Amygdala (tissue), 56 donors: ENCODE measurements at places on chromosomes 11 and 22.
A peak's percentile ranks its signal among the peaks of the same experiment; 100 is the strongest.

DNA sequence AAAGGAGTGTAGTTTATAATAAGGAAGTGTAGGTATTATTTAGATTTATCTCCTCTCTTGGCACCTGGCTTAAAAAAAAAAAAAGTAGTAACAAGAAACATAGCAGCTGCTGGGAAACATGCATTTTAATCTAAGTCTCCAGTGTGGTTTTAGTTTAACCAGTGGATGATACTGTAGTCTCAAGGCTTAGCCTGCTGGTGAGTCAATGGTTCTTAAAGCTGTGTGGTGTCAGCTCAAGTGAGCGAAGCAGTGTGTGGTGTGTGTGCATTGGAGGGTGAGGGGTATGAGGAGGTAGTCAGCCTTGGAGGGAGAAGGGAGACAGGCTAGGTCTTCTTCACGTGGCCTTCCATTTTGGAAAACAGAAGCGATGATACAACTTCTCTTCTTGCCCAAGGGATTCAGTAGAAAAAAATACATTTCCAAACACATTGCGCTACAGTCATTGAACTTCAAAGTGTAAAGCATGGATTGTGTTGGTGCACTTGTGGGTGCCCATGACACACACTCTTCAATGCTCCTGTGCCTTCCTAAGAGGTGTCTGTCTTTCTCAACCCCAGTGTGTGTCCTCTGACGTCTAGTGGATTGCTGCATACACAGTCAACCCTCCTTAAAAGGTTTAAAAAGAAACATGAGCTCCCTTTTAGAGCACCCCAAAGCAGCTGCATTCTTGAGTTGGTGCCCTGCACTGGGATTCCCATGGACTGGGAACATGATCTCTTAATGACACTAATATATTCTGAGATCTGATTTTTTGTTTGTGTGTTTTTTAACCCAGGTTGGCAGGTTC, 40.1 kb downstream of the ZBTB16 start:
- no peak for DNase-seq

DNA sequence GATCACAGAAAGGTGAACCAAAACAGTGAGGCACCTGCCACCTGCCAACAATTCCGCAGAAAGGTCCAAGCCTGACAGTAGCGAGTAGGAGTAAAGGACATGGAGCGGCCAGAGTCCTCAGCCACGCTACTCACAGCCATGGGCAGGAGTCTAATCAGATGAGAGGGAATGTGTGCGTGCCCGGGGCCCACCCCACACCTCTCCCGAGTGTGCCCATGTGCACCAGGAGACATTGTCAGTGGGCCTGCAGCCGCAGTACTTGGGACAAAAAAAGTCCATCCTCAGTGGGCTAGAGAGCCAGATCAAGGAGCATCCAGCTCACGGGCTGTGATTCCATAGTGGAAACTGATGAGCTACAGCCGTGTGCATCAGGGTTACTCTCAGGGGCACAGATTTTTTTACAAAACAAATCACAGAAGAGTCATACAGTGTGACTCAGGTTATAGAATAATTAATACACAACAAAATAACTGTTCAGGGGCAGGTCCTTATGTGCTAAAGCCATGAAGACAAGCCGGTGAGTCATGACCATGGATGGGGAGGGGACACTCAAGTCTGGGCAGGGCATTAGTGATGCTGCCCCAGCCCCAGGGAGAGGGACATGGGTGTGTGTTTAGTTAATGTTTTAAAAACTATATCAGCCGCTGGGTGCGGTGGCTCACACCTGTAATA, 12.0 kb downstream of the SART1 start:
- no peak for DNase-seq

GRCh38 chr22:48096411-48096810, 1334.0 kb downstream of the TBC1D22A start:
- no peak for DNase-seq

DNA sequence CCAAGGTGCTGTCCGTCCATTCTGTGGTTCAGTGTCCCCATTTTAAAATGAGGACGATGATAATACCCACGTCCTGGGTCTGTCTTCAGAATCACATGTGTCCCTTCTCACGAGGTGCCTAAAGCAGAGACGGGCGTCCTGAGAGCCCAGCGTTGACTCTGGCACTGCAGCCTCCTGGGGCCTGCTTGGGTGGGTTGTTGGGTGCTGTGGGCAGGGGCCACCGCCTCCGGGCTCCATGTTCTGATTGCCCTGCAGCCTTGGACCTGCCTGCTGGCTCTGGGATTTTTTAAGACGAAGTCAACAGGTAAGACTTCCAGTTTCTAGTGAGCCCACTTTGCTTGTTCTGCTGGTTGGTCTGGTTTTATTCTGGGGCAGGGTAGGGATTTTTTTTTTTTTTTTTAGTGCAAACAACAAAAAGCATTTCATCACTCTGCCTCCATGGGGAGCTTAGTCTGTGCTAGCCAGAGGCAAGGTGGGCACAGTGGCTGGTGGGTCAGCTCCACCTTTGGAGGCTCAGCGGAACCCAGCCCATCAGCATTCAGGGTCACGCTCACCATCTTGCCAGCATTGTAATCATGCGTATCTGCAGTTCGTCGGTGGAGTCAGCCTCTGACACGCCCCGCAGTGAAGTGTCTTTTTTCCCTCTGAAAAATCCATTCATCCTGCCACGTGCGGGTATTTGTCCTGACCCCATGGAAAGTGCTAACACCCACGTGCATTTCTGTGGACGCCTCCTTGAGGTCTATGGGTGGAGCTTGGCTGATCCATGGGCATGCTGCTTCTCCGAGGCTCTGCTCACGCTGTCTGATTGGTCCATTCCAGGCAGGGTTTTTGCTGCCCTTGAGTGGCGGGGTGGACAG, 28.3 kb downstream of the NADSYN1 start:
- DNase-seq, result no peak

GRCh38 chr11:89484896-89485295, 6.3 kb downstream of the NOX4 start:
- DNase-seq, result no peak

DNA sequence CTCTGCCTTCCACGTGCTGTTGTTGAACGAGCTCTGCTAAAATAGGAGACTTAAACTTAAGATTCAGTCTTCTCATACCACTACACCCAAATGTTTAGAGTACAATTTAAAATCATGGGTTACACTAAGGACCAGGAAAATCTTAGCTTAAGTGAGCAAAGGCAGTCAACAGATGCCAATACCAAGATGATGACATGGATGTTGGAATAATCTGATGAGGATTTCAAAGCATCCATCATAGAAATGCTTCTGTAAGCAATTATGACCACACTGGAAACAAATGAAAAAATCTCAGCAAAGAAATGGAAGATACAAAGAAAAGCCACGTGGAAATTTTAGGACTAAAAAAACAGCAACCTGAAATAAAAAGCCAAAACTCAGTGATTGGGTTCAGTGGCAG, 109.8 kb downstream of the ATXN10 start:
- no peak for DNase-seq

DNA sequence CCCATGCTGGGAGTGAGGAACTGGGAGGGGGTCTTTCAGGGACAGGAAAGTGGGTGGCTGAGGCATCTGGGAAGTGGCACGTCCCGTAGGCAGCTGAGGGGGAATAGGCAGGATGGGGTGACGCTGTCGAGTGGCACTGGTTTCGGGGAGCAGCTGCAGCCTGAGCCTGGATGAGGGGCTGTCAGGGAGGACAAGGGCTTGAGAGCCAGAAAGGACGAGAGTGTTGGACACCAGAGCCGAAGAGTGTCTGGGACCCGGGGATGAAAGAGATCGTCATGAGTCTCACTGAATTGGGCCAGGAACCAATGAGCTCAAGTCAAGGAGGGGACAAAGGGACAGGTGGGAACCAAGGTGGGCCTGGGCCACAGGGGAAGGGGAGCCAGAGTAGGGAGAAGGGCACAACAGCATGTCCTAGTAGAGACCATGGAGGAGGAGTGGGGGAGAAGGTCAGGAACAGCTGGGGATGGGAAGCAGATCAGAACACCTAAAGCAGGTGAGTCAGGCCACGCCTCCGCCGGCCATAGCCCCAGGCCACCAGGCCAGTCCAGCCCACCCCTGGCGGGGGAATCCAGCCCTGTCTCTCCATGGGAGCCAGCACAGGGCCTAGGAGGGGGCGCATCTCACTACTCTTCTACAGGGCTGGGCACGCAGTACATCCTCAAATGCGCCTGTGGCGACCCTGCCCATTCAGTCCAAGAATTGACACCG, 4.2 kb downstream of the RAB3IL1 start:
- no peak for DNase-seq

DNA sequence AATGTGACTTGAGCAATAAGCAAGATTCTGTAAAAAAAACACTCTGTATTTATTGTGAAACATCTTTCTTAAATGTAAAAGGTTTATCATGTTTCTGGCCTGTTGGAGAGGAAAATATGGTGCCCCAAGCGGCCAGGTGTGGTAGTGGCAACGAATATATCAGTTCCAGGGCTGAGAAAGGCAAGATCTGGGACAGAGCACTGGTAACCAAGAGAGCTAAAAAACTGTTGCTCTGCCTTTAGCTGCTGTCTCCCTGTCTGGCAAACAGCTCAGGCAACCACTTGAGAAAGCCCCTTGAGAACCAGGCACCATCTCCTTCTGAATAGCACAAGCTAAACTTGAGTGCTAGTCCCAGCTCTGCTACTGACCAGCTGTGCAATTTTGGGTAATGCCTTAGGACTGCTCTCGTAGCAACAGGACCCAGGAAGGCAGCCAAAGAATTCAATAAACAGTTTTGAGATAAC, 129.9 kb downstream of the KCNC1 start:
- no peak for DNase-seq

GRCh38 chr11:97894978-97895377, 1125.8 kb upstream of the CNTN5 start:
- no peak for DNase-seq

DNA sequence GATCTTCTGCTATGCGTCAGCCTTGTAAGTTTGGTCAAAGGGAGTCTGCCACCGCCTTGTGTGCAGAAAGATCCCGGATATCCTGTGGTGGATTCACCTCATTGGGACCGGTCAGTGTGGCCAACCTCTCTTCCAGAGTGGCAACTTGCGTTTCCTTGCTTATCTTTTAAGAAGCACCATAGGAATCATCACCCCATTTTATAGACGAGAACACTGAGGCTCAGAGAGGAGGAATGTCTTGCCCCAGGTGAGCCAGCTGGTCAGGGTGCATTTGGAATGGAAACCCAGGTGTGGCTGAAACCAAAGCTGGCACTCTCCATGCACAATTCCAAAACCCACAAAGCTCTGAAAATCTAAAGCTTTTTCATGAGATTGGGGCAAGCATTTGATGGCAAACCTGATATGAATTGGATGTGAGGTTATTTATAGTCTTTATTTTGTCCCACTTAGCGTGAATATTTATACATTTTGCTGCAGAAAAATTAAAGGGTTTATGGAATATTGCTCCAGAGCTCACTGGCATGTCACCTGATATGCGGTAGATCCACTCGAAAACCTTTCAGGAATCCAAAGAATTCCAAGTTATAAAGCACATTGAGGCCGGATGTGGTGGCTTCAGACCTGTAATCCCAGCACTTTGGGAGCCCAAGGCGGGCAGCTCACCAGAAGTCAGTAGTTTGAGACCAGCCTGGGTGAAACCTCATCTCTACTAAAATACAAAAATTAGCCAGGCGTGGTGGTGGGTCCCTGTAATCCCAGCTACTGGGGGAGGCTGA, 12.1 kb upstream of the EIF3D start:
- no peak for DNase-seq

GRCh38 chr22:35739076-35739930, 21.6 kb downstream of the APOL5 start:
- no peak for DNase-seq

DNA sequence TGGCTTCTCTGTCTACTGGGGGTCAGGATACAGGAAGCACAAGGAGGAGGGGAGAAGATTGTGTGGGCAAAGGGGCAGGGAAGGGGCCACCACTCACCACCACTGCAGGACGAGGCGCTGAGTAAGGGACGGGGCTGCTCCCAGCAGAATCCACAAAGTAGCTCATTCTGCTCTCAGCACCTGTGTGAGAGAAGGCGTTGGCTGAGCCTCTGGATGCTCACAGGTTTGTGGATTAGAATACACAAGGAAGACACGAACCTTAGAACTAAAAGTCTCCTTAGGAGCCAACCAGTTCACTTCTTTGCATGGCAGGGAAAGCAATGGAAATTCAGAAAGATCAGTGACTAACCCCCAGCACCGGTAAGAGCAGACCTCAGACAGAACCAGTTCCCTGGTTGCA, 14.4 kb downstream of the ETS1 start:
- no peak for DNase-seq

GRCh38 chr11:59264736-59265135, 52.0 kb upstream of the MPEG1 start:
- no peak for DNase-seq

DNA sequence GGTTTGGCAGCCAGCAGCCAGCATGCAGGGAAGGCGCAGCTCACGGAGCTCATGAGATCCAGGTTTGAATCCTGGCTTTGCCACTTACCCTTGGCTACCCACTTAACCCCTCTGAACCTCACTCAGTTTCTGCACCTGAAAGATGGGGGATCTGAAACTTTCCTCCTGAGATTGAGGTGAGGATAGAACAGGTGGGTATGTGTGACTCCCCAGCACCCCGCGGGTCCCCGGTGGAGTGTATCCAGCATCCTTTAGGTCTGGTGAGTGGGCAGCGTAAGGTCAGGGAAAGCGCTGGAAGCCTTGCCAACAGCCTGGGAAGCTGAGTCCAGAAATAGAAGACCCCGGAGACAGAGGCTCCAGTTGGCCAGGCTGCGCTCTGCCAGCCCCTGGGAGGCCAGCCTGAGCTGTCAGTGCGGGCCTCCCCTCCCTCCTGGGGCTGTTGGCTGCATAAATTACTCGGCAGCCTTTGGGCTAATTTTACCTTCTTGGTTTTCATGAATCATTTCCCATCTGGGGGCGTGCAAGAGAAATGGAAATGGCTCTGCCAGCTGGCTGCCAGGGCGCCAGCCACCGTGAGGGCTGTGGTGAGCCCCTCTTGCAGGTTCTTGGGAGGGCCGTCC, 17.6 kb downstream of the PRDM11 start:
- DNase-seq, result peak; percentile 36

GRCh38 chr11:122720107-122720881, 64.8 kb downstream of the UBASH3B start:
- DNase-seq, result no peak

DNA sequence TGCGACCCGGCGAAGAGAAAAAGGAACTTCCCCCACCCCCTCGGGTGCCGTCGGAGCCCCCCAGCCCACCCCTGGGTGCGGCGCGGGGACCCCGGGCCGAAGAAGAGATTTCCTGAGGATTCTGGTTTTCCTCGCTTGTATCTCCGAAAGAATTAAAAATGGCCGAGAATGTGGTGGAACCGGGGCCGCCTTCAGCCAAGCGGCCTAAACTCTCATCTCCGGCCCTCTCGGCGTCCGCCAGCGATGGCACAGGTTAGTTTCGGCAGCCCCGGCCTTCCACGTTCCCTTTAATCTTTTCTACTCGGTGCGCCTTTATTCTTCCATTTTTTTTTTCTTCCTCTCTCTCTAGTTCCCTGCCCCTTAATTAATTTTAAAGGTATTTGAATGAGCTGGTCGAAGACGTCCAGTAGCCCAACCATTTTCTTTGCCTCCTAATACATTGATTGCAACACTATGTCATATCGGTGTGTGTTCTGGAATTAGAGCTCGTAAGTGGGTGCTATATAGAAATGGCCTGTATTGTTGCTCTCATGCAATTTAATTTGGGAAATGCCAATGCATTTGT, 537 bp downstream of the EP300 start:
- peak; percentile 57 for DNase-seq

GRCh38 chr11:6646071-6646470, 9.5 kb downstream of the DCHS1 start:
- no peak for DNase-seq

- no peak for DNase-seq
Measured at GRCh38 chr11:95700471-95700817, 89.1 kb downstream of the FAM76B start.
